ENCODE measurements at places on chromosomes 5 and 9.

- DNase-seq, result no peak
These were observed 110.1 kb downstream of the CARTPT start for GRCh38 chr5:71829206-71829605.

DNA sequence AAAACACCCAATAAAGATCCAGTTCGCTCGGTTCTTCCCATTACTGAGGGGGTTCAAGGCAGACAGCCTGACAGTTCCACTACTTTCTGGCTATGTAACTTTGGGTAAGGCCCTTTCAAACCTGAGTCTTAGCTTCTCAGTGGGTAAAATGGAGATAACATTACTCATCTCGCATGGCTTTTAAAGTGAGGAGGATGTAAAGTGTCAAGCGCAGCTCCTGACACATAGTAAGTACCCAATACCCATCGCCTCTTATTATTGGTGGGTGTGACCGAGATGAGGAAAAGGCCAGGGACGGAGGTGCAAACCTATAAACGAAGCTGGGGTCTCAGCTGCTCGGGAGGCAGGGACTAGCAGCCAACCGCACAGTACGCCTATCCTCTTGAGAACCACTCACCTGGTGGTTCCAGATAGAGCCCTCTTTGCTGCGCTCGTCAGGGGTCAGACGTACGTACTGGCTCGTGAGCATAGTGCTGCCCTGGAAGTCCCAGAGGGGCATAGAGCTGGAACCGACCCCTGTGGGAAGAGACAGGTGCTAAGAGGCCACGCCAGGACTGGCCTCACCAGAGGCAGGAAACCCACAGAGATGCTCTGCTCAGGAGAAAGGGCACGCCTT is 584 bp downstream of the LMAN2 start:
- DNase-seq, result no peak

- no peak for DNase-seq
These were observed 28.3 kb downstream of the CXXC5 start for GRCh38 chr5:139676406-139676805.

DNA sequence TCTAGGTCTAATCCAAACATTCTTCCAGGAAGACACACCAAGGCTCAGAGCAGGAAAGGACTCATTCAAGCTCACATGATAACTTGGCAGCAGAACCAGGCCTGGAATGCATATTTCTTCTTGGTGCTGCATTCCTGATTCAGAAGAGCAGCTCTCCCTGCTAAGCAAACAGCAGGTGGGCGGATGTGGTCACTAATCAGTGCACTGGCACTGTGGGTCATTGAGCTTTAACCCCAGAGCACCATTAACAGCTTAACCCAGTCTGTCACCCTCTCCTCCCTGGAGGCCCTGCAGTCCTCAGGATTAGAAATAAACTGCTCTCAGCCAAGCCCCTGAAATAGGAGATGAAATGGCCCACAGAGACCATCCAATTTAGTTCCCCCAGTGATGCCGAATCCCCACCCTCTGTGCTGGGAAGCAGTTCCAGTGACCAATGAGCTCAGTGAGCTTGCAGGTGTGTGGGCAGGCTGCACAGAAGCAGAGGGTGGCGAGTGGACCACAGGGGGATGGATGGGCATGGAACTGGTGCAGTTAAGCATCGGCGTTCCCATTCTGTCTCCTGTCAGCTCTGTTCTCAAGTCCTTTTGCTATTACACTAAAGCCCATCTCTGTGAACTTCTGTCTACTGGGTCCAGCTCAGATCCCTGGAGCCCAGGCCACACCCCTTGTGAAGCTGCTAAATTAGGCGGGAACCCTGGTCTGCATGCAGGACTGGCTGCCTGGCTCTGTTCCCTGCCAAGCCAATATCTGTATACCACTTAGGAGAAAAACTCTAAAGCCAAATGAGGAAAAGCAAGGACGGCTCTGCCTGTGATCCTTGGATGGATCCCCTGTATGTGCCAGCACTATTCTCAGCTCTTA is 16.6 kb upstream of the MEGF9 start:
- no peak for DNase-seq

DNA sequence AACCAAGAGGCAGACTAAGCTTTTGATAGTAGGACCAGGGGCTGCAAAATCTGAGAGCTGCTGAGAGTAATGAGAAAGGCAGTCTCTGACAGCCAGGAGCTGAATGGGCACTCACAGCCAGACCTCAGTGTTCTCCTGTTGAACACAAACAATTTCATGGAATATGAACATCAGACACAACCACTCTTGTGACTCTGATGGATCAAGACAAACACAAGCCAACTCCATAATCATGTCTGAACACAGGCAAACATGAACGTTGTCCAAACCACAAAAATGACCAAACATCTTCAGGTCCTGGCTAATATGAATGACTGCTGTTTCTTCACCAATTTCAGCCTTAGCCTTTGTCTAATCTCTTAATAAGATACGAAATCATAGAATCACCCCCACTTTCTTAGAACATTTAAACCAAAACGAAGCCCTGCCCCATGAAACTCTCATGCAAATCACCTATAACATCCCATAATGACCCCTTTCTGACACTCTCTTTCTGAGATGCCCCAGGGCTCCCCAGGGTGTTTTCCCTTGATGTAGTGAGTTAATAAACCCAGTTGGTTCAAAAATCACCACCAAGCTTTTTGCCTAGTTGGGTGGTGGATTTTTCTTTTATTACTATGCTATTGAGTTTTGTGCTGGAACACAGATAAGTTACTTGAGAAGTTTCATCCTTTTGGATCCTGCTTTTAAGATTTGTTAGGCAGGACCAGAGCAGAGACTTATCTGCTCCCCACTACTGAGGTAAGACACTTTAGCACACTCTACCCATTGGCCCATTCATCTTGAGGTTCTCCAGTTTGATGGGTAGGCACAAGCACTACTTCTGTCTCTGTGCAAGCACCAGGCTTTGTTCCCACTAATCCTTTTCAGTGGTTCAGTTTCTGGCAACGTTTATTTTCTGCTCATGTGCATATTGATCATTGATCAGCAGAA is 5.9 kb upstream of the ERAP2 start:
- no peak for DNase-seq

- DNase-seq, result no peak
These were observed 6.3 kb downstream of the SHB start for GRCh38 chr9:38062498-38063362.

DNA sequence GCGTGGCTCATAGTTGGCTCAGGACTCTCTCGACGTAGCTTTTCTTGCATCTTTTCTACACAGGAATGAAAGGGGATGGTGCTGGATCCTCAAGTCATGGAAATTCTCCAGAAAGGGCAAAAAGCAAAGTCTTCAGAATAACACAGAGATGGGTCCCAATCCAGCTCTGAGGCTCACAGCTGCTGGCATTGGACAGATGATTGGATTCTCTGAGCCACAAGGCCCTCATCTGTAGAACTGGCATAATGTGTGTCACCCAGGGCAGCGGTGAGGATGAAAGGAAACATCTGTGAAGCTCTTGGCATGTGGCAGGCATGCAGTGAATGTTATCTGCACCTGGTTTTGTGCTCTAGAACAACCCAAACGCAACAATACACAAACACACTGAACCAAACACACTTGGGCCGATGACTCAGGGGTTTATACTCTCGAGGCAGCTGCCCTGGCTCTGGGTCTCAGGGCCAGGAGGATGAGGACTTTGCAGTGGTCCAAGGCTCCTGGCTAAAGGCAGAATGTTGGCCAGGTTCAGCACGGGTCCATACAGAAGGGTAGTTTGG is 64.0 kb upstream of the UBTD2 start:
- no peak for DNase-seq

DNA sequence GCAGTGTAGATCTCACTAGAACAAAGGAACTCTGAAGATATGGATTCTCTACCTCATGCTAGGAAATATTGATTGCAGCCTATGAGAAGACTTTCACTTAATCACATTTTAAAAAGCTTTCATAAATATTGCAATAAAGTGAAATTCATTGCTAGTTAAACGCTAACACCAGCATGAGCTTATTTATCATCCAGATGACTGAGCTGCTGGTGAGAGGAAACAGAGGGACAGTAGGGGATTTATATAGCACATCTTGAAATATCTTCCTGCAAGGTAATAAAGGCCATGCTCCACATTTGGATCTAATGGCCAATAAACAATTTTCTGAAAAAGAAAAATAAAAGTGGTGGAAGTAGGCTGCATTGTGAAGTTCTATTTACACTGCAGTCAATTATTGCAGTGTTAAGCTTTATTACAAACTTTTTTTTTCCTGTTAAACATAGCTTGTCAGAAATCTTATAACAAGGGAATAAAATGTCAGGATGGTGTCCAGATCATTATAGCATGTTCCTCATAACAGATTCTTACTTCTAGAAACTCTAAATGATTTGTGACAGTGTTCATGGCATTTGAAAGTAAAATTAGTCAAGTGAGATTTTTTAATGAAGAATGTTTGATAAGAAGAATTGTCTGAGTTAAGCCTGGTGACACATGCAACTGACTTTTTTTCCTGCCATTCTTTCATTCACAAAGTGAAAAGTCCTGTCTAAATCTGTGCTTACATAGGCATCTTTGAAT is 342.6 kb downstream of the DMAC1 start:
- no peak for DNase-seq

DNA sequence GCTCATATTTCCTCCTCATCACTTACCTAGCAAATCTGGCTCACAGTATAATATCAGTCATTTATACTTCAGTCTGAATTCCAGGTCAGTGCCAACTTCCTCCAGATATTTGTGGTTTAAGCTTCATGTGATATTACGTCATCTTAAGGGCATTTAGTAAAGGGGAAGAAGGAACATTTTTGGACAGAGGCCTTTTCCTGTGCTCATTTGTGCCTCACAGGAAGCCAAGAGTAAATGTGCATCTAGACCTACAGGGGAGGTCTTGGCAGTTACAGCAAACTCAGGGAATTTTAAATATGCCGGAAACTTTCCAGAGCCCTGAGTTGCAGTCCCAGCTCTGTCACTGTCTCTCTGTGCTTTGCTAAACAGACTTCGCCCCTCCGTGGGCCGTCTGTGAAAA is 12.3 kb upstream of the KCNIP1 start:
- DNase-seq, result no peak

DNA sequence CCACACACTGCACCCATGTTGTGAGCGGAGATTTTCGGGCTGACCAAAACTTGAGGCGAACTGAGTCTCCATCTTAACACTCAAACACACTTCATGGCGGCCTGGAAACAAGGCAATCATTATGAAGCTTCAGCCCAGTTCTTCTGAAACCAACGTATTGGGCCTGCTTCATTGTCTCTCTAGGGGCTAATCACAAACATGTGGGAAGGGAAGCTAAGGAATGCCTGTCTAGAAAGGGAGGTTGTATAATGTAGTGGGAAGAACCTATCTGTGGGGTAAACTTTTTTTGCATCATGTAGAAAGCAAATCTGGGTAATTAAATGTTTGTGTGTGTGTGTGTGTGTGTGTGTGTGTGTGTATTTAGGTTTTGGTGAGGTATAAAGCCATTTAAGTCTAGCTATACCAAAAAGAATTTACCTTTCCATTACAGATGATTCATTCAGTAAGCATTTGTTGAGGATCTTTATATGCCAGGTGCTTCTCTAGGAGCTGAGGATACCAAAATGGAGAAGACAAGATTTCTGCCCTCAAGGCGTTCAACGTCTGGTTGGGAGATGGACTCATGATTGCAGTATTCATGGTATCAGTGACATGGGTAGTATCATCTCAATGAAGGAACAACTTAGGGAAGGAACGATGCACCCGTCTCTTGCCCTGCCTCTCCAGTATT is 29.4 kb downstream of the SLC1A3 start:
- no peak for DNase-seq
